ENCODE measurements at places on chromosomes 2 and 18.

DNA sequence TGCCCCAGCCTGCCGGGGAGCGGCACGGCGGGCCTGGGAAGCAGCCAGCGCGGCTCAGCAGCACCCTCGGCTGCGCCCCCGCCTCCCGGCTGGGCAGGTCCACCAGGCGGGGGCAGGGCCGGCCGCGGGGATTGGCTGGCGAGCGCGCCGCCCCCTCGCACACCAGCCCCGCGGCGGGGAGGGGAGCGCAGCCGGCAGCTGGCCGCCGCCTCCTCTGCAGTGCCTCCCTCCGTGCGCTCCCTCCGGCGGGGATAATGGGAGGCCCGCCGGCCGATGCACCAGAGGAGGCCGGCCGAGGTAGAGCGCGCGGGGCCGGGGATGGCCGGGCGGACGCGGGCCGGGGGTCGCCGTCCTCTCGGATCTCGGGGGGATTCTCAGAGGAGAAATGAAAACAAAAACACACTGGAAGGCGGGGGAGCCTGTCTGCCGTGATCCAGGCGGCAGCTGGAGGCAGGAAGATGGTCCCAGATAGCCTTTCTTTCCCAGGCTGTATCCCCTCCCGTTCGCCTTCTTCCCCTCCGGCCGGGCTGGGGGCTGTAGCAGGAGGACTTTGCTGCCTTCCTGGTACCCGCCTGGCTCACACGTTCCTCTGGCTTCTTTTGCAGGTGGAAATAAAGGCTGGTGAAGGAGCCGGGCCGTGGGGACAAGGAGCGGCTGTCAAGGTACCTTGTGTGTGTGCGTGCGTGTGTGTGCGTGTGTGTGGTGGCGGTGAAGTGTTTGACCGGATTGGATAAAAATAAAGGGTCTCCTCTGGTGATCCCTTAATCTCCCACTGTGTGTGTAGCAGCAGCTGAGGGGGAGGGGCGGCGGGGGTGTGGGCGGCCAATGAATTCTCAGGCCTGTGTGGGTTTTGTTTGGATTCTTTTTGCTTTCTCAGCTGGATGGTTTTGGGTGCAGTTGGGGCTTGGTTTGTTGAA lies 18.1 kb downstream of the TET3 start:
- peak; percentile 98 for ATAC-seq

DNA sequence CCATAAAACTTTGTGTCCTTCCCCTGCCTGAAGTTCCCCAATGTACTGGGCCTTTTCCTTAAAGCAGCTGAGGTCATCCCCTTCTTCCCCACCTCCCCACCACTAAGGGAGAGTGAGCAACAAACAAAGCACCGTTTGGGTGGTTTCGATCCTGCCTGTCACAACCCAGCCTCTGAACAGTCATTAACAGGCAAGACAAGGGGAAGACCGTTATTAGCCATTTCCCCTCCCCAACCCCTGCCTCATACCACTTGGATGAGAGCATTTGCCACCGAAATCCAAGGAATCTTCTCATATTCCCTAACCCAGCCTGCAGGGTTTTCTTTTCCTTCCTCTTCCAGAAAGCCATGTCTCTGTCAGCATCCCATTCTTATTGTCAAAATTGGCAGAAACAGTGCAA lies 65.6 kb downstream of the STRADB start:
- ATAC-seq = no peak

DNA sequence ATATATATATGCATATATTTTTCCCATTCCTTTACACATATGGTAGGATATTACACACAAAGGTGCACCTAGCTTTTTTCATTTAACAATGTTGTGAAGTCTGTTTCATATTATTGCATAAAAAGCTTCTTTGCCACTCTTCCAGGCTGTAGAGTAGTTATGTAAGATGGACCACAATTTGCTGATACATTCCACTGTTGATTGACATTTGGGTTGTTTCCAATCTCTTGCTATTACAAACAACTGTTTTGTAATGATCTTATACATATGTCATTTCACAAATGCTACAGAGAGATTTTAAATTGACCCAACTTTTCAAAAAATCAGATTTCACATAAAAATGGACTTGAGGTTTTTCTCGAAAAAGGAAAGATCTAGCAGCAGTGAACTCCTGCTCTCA lies 301.4 kb downstream of the CDCA7 start:
- no peak for ATAC-seq

DNA sequence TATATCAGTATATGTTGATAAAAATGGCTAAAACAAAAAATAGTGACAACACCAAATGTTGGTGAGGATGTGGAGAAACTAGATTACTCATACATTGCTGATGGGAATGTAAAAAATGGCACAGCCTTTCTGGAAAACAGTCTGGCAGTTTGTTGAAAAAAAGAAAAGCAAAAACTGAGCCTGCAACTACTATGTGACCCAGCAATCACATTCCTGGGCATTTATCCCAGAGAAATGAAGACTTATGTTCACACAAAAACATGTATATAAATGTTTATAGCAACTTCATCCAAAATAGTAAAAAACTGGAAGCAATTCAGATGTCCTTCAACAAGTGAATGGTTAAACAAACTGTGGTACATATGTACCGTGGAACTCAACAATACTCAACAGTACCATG lies 7.5 kb upstream of the KDSR start:
- ATAC-seq = no peak

- no peak for ATAC-seq
These were observed 301.9 kb downstream of the RIT2 start for GRCh38 chr18:42813570-42813969.

- no peak for ATAC-seq
These were observed 415.6 kb upstream of the LYPD1 start for GRCh38 chr2:133085646-133086045.

DNA sequence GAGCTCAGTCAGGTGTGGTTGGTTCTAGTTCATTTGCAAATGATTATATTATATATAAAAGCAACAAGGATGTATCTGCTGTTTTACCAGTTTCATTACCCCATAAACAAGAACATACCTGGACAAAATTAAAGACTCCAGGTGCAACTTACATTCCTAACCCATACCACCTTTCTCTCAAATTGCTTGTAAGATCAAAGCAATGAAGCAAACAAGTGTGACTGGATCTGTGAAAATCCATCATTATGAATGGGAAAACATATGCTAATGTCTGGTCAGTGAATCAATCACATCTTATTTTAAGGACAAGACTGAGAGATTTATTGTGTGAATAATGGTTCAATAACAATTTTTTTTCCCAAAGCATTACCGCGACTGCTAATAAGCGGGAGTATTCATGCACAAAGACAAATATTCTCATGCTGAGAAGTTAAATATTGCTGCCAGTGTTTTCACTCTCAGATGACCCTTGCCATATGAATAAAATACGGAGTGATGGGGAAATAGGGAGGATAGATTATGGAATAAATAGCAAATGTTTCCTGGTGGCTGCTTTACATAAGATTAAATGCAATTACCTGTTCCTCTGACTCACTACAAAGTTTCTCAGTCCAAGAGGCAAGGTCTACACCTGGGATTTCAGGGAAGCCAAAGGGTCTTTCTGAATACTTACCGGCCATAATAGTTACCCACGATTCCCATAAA lies 59.3 kb downstream of the WDR75 start:
- ATAC-seq = no peak

DNA sequence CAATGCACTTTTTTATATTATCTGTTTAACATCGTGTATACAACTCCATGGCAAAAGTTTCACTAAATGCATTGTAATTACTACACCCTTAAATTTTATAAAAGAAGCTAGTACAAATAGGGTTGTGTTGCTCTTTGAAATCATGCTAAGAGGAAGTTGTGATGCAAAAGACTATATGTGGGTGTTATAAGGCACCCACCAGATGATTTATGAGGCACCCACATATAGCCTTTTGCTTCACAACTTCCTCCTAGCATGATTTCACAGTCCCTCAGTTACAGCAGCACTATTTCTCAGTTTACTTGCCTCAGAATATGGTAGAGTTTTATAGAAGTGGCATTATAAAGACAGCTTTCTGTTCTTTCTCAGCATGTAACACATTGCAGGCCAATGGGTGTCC lies 277.3 kb upstream of the DOK6 start:
- no peak for ATAC-seq

DNA sequence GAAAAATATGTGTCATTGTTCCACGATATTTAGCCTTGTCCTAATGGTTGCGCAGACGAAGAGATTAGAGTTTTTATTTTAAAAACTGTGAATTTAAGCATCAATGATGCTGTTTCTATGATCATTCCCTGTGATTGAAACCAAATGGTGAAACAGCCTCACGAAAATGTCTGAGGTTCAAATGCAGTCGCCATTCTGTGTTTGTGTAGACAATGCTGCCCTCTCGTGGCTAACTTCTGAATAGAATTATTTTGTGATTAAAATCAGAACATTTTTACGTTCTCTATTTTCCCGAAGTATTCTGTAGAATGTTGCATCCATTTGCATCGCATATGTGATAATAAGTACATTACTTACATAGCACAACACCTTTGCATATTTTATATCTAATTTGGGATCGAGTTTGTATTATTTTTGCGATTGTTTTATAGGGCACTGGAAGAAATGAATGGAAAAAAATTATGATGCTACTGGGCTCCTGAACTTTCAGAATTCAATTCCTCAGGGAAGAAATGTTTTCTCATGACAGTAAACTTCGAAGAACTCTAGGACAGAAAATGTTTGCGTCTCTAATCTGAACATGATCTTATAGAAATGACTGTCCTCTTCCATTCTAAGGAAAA lies 54.8 kb upstream of the CREB1 start:
- peak; percentile 35 for ATAC-seq

- no peak for ATAC-seq
These were observed 92.0 kb upstream of the BCL2L11 start for GRCh38 chr2:111028720-111029119.

GRCh38 chr2:171104379-171104778 lies 56.3 kb downstream of the TLK1 start:
- ATAC-seq = no peak

- ATAC-seq = no peak
These were observed 93.9 kb downstream of the MGAT5 start for GRCh38 chr2:134347756-134348155.

GRCh38 chr2:7146151-7146550 lies 228.9 kb downstream of the RNF144A start:
- ATAC-seq = no peak

- ATAC-seq = no peak
These were observed 182.0 kb downstream of the PRKCE start for GRCh38 chr2:45833301-45833967.

GRCh38 chr2:158412206-158412605 lies 44.3 kb downstream of the CCDC148 start:
- ATAC-seq = no peak

GRCh38 chr2:23526114-23526513 lies 141.1 kb downstream of the KLHL29 start:
- no peak for ATAC-seq

GRCh38 chr2:235595422-235596010 lies 101.7 kb downstream of the AGAP1 start:
- ATAC-seq = no peak

- ATAC-seq = peak; percentile 52
These were observed 14.0 kb downstream of the PXDN start for GRCh38 chr2:1730015-1730927.

DNA sequence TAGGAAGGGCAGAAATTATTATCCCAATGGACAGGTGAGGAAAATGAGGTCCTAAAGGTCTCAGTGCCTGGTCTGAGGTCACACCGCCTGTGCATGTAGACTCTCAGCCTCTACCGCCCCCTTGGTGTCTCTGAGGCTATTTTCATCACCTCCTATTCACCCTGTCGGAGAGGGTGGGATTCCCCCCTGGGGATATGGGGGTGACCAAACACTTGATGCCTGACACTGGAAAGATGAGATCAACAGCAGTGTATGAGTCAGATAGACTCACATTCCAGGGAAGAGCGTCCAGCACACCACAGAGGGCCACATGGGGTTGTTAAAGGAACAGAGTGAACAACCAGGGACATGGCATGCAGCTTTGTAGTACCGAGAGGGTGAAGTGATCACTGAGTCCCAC lies 199.7 kb downstream of the SMAD2 start:
- no peak for ATAC-seq

DNA sequence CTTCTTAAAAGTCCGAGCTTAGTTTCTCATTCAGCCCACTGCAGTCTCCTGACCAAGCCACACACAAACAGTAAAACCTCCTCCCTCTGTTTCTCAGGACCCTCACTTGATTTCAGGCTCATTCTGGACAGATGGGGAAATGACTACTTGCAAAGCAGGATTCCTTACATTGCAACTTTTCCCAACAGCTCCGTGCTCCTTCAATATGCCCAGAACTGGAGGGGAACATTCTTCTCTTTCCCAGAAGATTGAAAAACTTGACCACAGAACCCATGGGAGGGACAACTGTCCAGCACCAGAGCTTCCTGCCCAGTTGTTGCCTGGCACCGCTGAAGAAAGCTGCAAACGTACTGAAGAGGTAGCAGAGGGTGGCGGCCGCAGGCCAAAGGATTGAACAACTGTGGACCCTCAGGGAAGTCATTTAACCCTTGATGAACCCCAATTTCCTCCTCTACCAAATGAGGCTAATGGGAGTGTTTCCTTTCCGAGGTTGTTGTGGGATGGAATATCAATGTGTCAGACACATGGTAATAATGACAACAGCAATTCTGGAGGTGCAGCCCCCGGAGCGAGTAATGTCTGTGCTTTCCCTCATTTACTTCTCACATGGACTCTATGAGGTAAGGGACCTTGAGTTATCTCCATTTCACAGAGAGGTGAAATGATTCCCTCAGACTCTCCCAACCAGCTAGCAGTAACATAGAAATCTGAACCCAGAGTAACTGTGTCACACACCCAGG lies 25.0 kb downstream of the BCL11A start:
- ATAC-seq = no peak

DNA sequence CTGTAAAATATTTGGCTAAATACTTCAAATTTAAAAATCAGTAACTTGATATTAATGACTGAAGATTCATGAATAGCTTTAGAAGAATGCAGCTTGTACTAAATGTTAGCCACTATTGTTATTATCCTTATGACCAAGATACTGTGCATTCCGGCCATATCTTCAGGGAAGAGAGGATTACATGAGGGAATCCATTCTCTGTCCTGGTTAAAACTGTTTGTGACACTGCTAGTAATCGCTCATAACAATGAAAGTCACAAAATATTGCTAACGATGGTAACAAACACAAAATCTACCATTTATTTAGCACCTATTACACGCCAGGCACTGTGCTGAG lies 217.7 kb downstream of the PRKCE start:
- ATAC-seq = no peak

- ATAC-seq = no peak
These were observed 74.2 kb downstream of the LDLRAD4 start for GRCh38 chr18:13292736-13293135.

- ATAC-seq = no peak
These were observed 2.3 kb downstream of the HES6 start for GRCh38 chr2:238237431-238238135.

DNA sequence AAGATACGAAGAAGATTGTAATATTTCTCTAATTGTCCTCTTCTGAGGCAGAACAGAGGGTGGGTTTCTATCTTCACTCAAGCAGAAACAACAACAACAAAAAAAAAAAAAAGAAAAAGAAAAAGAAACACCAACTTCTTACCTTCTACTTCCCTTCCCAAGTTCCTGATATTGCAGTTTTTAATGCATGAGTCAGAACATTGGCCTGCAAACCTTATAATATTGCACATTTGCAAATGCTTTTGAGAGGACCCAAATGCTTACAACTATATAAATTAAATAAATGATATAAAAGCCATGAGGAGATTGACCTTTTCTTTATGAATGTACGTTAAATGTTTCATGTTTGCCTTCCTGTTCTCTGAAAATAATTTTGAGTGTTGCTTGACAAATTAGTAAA lies 37.3 kb downstream of the PAX3 start:
- ATAC-seq = no peak

All from gastroesophageal sphincter (tissue), 4 donors.